ENCODE measurements at places on chromosomes 13 and 19.

- DNase-seq = no peak
Observed at GRCh38 chr19:39927076-39927475, 7.4 kb downstream of the FCGBP start.

GRCh38 chr13:94254737-94255136, 224.7 kb downstream of the DCT start:
- no peak for DNase-seq

DNA sequence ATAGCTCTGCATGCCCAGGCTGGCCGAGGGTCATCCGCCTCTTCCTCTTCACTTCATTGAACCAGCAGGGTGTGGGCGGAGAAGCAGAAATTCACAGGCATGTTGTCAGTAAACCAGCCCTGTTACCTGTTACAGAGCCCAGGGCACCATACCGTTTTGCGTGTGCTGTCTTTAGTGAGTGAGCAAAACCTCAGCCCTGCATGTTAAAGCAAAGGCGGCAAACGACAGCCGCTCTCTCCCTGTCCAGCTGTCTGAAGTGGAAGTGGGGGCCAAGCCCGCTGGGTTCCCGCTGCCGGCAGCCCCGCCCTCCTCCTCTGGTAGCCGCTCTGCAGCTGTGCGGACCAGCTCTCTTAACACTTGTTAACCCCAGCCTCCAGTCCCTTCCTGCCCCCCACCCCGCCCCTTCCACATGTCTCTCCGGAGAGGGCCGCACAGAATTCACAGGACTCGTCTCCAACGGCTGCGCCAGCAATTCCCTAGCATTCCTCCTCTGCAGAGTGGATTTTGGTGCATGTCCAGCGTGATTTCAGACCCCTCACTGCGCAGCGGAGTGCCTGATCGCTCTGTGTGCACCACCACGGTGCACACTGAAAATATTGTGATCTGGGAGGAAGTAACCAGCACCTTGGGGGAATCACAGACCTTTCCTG, 12.7 kb downstream of the KLHL26 start:
- DNase-seq = no peak

GRCh38 chr19:50535672-50536187, 22.0 kb upstream of the ASPDH start:
- DNase-seq = no peak

DNA sequence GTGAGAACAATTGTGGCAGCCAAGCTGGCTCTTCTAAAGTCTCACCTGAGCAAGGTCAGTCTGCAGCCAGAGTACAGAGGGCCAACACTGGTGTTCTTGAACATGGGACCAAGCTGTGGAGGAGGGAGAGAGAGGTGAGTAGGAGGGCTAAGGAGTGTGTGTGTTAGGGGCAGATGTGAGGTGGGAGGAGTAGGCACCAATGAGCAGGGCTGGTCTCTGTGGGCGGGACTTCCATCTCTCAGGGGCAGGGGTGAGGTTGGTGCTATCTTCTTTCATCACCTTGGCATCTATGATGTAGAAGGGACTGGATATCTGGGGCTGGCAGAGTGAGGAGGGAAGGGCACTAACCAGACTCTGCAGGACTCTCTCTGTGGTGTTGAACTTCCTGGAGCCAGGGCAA, 72.4 kb downstream of the MBD3L1 start:
- no peak for DNase-seq

DNA sequence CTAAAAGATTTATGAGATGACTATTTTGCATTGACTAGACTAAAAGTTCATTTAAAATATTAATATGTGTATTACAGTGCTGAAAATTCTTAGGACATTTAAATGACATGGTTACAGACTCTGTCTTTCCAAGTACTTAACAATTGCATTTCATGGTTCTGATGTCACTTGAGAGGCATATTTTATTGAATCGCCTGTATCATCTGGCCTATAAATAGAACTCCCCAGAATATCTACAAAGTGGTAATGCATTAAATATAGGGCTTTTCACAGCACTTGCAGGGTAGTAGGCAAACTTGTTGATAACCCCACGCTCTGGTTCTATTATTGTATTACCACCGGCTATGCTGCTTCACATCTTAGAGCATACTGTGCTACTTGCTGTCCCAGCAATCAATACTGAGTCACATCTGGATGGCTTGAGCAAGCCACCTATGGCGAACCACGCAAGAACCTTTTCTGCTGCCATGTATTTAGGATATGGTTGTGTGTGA, 400.6 kb downstream of the HS6ST3 start:
- DNase-seq = no peak

DNA sequence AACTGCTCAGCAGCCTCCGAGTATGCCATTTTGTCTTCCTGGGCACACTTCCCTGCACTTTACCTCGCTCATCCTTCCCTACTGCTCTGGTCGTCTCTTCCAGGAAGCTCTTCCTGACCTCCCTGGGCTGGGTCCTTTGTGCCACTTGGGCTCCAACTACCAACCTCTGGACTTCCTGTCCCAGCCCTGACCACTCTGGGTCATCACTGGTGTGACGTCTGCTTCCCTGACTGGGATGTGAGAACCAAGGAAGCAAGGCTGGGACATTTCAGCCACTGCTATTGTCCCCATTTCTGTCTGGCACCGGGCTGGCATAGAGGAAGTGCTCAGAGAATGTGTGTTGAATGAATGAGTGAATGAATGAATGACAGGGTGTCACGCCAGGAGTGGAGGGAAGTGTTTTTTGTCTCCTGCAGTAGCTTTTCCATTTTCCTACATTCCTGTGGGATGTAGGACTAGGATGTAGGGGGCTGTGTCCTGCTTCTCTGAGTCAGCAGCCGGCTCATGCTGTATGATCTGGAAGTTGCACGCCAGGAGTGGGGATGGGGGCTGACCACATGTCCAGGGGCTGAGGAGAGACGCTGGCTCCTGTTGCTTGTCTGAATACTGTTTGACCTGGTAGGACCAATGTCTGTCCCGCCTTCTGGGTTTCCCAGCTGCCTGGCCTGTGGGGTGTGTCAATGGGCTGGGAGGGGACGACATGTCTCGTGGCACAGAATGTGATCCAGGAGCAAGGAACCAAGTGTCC, 14.7 kb downstream of the NOVA2 start:
- no peak for DNase-seq
